Muscle of back (tissue), 13 donors: ENCODE measurements at places on chromosomes 7 and 10.

GRCh38 chr10:86632009-86632800 is 22.1 kb upstream of the OPN4 start:
- no peak for DNase-seq

- DNase-seq, result no peak
Measured at GRCh38 chr7:2154831-2155230, 77.9 kb downstream of the MAD1L1 start.

GRCh38 chr7:123823898-123824753 is 20.8 kb upstream of the HYAL4 start:
- DNase-seq, result no peak

DNA sequence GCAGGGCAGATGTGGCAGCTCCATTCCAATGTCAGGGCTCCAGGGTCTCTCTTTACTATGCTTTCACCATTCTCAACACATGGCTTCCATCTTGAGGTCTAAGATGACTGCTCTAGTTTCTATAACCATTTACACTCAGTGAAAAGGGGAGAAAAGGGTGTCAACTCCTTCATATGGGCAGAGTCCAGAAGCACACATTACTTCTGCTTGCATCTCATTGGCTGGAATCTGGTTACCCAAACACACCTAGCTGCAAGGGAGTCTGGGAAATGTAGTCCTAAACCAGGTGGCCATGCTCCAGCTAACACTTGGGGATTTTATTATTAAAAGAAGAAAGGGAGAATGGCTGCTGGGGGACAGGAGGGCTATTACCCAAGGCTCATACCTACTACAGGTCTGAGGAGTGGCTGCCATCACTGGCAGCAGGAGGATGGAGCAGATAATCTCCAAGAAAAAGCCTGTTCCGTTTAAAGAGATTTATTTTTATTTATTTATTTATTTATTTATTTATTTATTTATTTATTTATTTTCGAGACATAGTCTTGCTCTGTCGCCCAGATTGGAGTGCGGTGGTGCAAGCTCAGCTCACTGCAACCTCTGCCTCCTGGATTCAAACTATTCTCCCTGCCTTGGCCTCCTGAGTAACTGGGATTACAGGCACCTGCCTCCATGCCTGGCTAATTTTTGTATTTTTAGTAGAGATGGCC is 29.1 kb upstream of the LBX1 start:
- no peak for DNase-seq

GRCh38 chr7:2527505-2528467 is 8.2 kb downstream of the LFNG start:
- DNase-seq, result no peak

DNA sequence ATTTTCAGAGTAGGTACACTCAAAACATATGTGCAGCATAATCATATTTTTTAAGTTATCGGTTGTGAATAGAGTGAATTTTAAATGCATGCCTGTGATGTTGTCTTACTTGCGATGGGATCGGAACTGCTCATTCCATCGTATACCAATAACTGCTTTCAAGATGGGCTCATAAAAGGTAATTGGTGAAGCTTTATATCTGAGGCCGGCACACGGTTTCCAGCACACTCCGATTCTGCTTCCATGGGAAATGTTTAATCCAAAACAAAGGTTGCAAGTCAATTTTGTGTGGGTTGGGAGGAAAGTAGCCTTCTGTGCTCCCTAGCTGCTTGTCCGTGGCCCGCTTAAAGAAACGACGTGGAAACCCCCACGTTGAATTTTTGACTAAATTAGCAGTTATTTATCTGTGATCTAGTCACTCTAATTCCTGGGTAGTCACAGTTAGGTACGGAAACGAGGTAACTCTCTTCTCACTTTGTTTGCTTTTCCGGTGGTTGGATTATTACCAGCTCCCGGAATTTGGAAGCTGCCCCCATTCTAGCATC is 10.1 kb upstream of the CELF2 start:
- no peak for DNase-seq

DNA sequence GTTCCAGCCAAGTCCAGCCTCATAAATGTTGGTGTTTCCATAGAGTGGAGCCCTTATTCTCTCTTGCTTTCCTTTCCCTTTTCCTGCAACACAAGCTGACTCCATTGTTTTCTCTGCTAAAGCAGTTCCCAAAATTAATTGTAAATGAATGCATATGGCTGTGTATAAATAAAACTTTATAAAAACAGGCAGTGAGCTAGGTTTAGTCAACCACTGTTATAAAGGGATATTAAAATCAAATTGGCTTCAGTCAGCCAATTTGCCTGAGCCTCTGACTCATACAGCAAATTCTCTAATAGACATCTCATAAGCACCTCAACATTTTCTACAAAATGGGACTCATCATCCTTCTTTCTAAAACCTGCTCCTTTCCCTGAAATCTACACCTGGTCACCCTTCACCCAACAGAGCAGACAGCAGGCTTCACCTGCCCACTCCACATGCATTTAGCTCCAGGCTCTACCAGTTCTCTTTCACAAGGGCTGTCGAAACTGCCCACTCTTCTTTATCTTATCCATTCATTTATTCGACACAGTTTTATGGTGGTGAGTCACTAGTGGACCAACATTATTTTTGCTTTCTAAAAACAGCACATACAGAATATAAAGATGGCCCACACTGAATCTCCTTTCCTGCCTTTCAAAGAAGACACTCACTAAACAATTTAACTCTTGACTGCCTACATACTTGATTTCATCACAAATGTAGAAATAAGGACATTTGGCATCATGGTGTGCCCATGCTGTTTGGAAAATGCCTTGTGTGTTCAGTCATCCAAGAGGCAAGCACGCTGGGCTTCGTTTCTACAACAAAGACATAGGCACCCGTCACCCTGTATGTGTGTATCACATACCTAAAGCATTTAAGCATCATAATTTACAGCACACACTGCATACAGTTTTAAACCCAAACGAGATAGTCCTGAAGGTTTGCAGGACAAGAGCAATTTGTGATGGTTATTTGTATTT is 74.6 kb upstream of the C7orf33 start:
- DNase-seq, result no peak
